ENCODE measurements at places on chromosomes 5 and 9.

GRCh38 chr5:109589986-109590385 lies 99.7 kb upstream of the MAN2A1 start:
- DNase-seq: no peak

DNA sequence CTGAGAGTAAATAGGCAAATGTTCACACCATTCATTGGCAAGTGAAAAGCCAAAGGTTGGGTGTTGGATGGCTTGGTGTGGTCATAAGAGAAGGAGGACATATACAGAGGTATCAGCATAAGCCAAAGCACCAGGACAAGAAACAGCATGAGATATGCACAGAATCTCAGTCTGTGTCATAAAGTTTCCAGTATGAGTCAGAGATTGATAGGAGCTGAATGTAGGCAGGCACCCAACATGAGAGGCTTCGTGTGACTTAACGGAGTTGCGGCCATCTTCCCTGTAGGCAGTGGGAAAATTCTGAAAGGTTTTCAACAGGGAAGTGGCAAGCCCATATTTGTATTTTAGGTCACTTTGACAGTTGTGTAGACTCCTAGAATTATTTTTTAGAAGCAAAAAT lies 54.5 kb downstream of the SNCAIP start:
- no peak for DNase-seq

DNA sequence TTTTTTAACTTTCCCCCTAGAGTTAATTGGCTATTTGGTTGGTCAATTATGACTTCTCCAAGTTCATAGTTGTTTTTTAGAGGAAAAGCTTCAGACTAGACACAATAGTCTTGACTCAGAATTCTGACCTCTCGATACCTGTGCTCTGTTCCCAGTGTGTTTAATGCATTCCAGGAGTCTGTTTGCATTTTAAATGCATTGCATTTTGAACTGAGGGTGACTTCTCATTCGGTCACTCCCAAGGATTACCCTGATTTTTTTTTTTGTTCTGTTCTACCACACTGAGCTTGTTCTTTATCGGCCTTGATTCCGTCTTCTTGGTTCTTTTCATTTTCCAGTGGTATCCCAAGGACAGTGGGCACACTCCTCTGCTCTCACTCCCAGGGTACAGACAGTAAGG lies 16.3 kb downstream of the ARHGEF28 start:
- no peak for DNase-seq

DNA sequence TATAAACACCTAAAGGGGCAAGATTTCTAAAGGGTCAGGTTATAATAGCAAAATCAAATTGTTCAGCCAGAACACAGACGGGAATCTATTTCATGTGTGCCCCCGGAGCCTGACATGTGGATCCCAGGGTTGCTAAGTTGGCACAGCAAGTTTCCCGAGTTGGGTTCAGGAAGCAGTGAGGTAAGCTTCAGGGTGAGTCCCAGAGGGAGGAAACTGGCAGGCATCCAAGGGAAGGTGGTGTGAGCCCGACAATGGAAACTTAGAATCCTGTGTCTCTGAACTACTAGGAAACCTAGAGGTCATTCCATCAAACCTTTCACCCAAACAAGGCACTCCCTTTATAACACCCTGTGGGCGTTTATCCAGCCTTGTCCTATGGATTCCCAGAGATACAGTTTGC lies 98.4 kb downstream of the ADRB2 start:
- DNase-seq: no peak

GRCh38 chr9:137402746-137403145 lies 20.2 kb downstream of the EXD3 start:
- no peak for DNase-seq
